ENCODE measurements at places on chromosomes 3 and 15.

- no peak for DNase-seq
Observed at GRCh38 chr3:116563351-116563750, 118.1 kb upstream of the LSAMP start.

GRCh38 chr3:113300596-113300995 is 89.2 kb downstream of the BOC start:
- no peak for DNase-seq

DNA sequence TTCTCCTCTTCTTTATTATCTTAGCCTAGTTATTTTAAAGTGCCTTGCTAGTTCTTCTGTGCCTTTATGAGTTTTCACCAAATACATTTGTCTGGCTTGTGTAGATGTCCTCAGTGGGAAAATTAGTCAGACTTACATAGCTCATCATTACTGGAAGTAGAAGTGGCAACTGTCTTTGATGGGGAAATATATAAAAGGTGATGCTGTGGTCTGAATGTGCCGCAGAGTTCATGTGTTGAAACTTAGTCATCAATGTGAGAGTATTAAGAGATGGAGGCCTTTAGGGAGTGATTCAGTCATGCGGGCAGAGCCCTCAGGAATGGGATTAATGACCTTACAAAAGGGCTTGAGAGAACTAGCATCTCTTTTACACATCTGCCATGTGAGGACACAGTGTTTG is 6.4 kb upstream of the ERICH6 start:
- DNase-seq: no peak

DNA sequence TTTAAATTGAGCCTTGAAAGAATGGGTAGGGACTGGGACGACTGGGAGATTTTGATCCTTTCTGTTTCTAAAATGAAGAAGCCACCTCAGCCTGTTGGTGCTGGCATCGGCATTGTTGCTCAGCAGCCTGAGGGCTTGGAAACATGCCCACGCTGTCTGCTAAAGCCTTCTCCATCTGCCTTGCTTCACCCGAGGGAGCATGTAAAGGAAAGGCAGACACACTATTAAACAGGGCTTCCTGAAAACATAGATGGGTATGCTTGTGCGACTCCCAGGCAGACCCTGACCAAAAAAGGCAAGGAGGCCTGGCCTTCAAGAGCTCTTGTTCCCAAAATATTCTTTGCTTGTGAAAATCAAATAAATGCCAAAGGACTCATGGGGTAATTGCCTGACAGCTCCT is 84.2 kb upstream of the SLC4A7 start:
- DNase-seq: no peak

GRCh38 chr3:58383904-58384303 is 49.7 kb downstream of the PDHB start:
- DNase-seq: no peak

DNA sequence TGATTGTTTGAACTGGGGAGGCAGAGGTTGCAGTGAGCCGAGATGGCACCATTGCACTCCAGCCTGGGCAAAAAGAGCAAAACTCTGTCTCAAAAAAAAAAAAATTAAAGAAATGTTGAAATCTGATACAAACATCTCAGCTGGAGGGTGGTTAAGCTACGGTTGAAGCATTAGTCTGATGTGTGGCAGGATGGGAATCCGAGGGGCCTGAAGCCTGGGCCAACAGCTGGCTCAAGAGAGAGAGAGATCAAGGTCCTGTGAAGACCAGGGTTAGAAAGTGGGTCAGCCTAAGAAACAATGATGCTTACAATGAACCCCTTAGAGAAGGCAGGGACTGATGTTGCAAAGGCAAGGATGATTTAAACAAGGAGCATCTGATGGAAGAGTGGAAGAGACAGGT is 69.8 kb downstream of the CD200R1L start:
- no peak for DNase-seq

- DNase-seq: peak; percentile 38
Observed at GRCh38 chr3:134618478-134619300, 32.1 kb downstream of the KY start.

GRCh38 chr3:8581806-8582445 is 62.7 kb downstream of the SSUH2 start:
- no peak for DNase-seq

DNA sequence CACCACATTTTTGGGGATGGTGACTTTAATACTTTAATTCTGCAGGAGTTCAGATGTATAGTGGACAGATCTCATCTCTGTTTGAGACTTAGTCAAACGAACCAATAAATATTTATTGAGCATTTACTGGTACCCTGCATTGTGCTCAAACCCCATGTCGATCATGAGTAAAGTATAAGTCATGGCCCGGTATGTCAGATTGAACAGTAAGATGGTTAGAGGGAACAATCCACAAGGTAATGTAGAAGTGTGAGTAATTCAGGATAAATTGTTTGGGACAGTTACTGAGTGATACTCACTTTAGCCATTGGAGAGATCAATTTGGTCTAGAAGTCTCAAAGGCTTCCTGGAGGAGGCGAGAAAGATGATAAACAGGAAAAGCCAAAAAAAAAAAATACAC is 265.5 kb upstream of the C2CD4B start:
- no peak for DNase-seq

GRCh38 chr3:11558918-11559815 is 84.5 kb downstream of the VGLL4 start:
- DNase-seq: no peak

DNA sequence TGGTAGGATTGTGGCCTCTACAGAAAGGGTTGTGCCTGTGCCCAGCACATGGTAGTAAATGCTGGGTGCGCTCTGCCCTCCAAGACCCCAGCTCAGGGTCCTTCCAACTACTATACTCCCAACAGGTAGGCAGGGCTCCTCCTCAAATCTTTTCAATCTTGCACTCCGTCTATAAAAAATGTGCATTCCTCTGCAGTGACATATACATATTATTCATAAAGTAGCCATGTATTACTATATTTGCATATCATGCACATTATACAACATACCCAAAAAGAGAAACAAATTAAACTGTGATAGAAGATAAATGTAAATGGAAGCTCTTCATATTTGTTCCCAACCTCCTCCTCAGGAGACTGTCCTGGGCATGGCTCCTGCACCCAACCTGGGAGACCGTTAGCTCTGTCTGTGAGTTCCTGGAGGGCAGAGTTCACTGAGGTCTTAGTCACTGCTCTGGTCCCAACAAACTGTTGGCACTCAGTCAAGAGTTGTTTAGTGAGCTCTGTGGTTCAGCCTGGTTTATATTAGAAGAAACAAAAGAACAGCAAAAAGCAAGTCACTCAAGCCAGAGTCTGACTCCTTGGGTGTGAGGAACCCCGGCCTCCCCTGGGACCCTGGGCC is 47.7 kb upstream of the GRIP2 start:
- no peak for DNase-seq

GRCh38 chr3:9012521-9012920 is 49.2 kb upstream of the RAD18 start:
- no peak for DNase-seq

- no peak for DNase-seq
Observed at GRCh38 chr3:73249047-73249446, 187.6 kb downstream of the EBLN2 start.

DNA sequence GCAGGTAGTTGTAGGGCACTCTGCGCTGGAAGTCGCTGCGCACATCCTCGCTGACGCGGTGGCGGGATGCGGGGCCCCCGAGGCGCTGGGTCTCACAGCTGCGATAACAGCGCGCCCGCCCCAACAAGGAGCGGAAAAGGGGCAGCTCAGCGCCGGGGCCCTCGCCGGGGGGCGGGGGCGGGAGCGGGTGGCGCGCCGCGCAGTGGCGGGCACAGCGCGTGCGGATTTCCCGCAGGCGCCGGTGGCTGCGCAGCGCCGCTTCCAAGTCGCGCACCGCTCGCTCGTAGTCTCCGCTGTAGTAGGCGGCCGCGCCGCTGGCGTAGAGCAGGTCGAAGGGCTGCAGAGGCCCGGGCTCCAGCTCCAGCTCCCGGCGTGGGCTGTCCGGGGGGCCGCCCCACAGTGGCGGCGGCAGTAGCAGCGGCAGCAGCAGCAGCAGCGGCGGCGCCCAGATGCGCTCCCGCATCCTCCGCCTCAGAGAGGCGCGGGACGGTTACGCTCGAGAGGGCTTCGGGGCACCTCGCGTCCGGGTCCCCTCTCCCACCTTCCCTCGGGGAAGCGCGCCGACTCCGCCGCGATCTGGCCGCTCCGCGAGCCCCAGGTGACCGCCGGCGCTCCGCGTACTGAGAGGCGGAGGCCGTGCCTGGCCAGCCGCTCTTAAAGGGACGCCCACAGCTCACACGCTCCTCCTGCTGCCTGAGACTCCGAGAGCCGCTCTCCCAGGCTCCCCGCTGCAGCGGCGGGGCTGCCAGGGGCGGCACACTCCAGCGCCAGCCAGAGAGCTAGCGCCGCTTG is at the start of gene P3H2:
P3H2 (minus strand) TSS at position 629 of the 792 bp plus-strand sequence; CDS start at position 463, 166 bp downstream.
- peak; percentile 91 for DNase-seq

DNA sequence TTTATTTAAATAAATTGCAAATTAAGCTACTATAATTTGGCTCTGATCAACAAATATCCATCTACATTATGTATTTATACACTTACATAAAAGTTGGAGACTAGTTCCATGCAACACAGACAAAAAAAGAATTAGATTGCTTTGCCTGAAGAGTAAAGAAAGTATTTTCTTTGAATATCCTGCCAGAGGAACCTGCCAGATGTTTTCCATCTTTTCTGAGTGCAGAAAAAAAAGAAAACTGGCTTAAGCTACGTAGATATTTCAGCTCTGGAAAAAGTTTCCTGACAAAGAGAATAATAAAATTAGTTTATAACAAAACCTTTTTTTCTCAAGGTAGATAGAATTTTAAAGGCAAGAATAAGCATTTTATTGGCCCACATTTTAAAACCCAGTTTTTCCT is 607.5 kb upstream of the NAALADL2 start:
- no peak for DNase-seq

GRCh38 chr15:68783226-68784058 is 37.3 kb downstream of the ANP32A start:
- peak; percentile 58 for DNase-seq

DNA sequence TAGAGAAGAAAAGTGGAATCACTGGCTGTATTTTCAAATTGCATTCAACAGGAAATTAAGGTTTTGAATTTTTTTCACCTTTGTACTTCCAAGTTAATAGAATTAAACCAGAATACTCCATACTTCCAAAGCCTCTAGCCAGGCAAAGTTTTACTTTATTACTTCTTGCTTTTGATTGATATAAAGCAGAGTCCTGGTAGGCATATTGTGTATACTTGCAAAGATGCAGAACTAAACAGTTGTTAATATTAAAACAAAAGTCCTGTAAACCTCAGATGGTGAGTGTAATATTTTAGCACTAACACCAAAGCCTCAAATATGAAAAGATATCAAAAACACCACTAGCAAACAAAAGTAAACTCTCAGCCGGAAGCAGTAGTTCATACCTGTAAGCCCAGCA is 107.2 kb upstream of the C2CD4B start:
- DNase-seq: no peak

- no peak for DNase-seq
Observed at GRCh38 chr3:72520690-72521308, 327.4 kb downstream of the SHQ1 start.

DNA sequence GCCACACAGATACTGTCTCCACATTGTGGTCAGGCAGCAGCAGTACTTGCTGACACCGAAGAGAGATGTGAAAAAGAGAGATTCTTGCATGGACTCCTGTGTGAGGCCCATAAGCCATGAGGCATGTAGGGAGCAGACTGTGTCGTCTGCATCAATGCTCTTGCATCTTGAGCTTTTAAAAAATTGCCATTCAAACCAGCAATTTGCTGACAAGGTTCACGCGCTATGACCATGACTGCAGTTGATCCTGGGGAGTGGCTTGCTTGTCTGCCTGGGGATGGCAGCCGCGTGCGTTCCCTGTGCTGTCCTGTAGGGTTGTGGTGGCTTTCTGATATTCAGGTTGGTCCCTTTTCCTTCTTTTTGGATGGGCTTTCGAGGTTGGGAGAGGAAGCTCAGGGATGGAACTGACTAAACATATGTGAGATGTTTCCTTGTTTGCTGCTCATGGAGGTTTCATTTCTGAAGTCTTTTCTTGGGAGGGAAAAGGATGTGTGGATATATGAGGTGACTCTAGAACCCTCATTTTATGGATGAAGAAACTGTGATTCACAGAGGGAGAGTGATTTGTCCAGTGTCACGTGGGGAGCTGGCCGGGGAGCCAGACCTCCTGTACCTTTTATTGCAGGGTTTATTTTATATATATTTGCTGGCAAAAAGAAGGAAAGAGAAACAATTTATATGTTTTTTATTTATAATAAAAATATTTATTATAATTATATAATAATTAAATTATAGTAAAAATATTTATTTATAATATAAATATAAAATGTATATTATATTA is 48.6 kb downstream of the LPP start:
- DNase-seq: no peak

DNA sequence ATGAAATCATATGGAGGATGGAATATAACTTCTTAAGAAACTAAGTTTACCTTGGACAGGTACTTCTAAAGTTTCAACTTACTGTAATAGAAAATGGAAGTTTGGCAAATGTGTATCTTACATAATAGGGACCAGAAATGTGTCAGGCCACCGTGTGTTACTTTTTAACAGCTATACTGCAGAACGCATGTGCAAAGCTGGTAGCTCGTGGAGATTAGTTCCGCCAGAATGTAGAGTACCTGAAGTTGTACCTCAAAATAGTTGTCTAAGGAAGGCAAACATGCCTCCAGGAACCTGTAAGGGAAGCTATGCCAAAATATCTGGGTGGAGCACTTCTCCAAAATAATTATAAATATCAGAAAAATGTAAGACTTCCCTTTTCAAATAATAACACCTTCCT is 920.6 kb downstream of the ROBO1 start:
- DNase-seq: no peak

GRCh38 chr15:100570275-100570674 is 31.7 kb downstream of the LINS1 start:
- DNase-seq: no peak

GRCh38 chr15:35427091-35427490 is 118.9 kb downstream of the DPH6 start:
- no peak for DNase-seq

DNA sequence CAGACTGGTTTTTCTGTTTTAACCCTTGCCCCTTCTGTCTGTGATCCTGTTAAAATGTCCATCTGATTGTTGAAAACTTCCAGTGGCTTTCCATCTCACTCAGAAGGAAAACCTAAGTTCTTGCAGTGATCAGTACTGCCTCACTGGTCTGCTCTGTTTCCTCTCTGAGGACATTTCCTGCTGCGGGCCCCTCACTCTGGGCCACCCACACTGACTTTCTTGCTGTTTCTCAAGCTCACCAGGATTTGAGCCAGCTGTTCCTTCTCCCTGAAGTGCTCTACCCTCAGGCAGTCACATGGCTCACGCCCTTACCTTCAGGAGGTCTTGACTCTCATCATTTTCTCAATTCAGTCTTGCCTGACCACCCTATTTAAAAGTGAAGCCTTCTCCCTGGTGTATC is 1.8 kb downstream of the GRK7 start:
- DNase-seq: no peak

DNA sequence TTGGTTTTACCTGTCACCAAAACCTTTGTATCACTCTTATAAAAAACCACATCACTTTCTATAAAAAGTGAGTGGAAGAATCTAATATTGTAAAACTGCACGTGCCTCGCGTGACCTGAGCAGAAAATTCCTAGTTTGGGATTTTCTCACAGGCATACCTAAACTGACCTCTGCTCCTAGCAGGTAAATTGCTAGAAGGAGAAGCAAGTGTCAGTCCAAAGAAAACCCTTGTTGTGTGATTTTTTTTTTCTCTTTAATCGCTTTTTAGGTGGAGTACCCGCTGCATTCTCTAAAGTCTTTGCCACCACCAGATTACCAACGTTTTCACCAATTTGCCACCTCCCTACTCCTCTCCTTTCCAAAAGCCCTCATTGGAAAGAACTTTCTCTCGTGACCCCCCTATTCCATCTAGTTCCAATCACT is 534 bp upstream of the UBE2E1 start:
- DNase-seq: no peak

- no peak for DNase-seq
Observed at GRCh38 chr3:69511361-69511760, 125.5 kb upstream of the FRMD4B start.
